ENCODE measurements at places on chromosomes 11 and 22.

DNA sequence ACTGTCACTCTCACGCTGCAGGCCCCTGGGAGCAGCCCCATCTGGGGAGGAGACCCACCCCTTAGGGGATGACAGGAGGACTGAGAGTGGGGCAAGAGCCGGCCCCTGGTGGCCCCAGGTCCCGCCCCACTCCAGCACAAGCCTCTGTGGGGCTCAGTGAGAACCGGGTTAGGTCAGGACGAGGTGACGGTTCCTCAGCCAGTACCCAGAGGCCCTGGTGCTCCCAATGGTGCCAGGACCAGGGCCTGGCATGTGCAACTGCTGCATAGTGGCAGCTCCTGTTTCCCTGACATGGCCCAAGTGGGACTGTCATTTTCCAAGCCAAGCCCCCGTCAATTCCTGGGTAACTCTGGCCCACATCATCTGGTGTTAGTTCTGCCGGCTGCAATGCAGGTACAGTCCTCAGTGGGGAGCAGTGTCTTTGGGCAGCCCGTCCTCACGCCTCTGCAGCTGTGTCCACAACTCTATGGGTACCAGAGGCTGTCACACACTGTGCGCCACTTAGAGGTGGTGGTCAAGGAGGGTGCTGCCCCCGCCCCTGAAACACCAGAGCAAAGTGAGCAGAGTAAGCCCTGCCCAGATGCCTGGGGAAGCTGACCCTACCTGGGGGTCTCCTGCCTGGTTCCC lies 15.9 kb downstream of the CHID1 start:
- DNase-seq, result no peak

GRCh38 chr11:78310500-78310909 lies 107.1 kb downstream of the GAB2 start:
- DNase-seq, result no peak

DNA sequence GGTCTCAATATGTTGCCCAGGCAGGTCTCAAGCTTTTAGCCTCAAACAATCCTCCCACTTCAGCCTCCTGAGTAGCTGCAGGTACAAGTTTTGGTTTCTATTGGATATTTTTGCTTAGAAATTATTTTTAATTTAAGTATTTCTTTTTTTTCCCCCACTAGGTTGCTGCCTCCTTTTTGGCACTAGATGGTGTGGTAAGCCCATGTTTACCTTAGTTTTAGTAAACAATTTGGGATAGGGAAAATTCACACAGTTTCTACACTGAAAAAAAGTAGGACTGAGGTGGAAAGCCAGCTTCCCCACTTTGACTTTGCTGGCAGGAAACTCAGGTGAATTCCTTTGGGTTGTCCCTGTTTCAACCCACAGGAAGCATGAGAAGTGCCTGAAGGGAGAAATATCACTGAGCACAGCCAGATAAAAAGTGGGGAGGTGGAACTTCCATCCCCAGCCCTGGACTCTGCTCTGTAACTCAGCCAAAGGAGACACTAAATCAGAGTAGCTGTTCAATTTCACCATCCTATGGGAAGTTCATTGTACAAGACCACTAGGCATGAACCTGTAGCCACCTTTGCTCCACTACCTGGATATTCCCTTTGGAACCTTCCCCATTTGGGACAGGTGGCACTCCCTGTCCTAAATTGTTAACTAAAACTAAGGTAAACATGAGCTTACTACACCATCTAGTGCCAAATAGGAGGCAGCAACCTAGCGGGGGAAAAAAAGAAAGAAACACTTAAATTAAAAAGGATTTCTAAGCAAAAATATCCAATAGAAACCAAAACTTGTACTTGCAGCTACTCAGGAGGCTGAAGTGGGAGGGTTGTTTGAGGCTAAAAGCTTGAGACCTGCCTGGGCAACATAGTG lies 154.4 kb upstream of the FAT3 start:
- no peak for DNase-seq

DNA sequence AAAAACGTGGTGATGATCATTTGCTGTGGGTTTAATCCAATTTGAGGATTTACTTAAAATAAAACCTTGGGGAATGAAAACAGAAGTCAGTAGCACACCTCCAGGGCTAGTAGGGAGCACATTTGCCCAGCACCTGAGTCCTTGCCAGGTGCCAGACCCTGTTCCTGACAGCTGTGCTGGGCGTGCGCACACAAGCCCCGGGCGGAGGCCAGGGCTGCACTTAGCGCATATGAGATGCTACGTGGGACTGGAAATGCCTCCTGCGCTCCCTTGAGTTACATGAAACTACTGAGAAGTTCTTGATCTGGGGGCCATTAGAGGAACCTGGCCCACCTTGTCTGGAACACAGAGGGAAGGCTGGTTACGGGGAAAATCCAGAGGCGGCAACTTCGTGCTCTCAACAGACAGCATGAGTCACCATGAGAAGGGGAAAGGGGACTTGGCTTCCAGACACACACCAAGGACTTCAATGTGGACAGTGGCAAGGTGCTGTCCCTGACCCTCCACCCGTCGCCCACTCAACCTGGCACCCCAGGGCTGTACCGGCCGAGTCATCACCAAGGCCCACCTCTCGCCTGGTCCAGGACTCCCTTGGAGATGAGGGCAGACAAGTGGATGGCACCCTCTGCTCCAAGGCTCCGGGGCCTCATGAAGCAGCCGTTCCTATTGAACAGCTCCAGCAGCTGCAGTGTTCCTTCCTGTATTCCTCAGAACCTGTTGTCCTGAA lies 1468.6 kb downstream of the BRD1 start:
- no peak for DNase-seq

DNA sequence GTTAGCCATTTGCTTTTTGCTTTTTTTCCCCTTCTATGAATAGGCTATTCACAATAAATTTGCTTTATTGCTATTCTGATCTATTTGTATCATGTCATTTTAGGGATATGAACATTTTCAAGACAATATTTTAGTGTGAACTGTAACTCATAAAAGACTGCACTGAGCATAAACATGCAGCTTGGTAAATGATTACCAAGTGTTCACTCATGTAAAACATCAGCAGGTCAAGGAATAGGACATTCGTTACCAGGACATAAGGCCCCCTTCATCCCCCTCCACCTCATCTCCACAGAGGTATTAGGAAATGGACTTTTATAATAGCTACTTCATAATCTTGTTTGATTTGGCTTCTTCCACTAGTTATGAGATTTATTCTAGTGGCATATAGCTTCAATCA lies 12.4 kb downstream of the NLRP14 start:
- DNase-seq, result no peak
